Effector memory CD4-positive, alpha-beta T cell (primary cell): ENCODE measurements at places on chromosomes 2 and 18.
A peak's percentile ranks its signal among the peaks of the same experiment; 100 is the strongest.

GRCh38 chr18:49863769-49864621, 50.7 kb upstream of the ACAA2 start:
- no peak for DNase-seq

- no peak for DNase-seq
These were observed 75.9 kb upstream of the TCF4 start for GRCh38 chr18:55663891-55664290.

- no peak for DNase-seq
These were observed 42.9 kb upstream of the MYO1B start for GRCh38 chr2:191202209-191202721.

DNA sequence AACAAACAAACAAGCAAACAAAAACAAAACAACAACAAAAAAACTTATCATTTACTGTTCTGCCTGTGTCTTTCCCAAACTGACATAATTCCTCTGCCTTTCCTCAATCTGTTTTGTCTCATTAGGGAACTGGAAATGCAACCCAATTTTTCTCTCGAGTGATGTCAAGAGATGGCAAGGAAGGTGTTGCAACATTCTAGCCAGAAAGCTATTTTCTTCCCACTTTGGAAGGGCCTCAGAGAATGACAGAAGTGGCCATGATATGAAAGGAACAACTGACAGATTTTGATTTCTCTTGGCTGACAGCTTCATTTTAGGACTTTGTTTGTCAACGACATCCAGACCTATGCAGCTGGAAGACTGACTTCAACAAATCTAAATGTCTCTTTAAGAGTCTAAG, 24.7 kb downstream of the RND3 start:
- DNase-seq, result no peak

DNA sequence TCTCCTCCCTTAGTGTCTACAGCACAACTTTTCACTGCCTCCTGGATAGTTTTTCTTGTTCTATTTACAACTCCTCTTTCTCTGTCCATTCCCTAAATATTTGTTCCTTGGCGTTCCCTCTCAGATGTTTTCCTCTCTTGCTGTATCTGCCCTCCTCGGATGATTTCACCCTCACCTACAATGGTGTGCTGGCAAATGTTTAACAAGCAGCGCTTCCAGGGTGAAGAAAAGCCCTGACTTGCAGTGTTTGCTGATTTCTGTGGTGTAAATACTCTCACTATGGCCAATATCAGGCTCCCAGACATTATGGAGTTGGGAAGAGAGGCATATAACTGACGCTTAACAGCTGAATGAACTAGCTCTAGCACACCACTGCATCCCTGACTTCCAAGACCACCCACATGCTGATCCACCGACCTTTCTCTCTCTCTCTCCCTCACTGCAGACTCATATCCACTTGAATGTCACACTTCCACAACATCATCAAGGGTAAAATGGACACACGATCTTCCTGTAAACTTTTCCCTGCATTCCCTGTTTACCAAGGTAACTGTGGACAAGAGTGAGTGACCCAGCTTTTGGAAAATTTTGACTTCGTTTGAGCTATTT, 31.5 kb upstream of the SPTBN1 start:
- no peak for DNase-seq

GRCh38 chr2:213232649-213233437, 51.4 kb upstream of the SPAG16 start:
- peak; percentile 6 for DNase-seq

GRCh38 chr2:219410390-219410789, 7.8 kb upstream of the DES start:
- no peak for DNase-seq

DNA sequence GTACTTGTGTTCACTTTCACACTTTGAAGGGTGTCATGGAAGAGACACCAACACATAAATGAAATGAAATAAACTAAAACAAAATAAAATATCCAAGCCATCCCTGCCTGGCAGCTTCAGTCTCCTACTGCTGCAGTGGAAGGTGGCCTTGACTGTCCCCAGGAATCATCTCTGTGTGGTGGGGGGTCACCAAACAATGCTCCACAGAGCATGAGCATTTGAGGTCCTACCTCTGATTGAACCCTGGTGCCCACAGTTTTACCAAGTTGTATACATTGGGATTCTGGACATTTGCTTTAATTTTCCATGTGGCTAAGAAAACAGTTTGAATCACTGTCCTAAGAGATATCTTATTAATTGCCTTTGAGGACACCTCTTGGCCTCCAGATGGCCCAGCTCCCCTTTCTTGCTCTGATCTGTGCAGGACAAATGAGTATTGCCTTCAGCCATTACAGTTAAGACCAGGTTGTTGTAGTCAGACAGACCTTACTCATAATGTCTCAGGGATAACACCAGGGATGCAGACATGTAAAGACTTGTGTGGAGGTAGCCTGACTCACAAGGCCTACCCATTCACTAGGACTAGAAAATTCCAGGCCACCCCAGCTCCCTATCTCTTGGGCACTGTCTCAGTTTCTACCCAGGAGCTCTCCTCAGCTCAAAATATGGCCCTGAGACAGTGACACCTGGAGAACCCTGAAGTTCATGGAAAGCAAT, 195.0 kb downstream of the MYCN start:
- DNase-seq, result no peak

- DNase-seq, result no peak
These were observed 158.4 kb upstream of the CDH7 start for GRCh38 chr18:65592435-65592834.

DNA sequence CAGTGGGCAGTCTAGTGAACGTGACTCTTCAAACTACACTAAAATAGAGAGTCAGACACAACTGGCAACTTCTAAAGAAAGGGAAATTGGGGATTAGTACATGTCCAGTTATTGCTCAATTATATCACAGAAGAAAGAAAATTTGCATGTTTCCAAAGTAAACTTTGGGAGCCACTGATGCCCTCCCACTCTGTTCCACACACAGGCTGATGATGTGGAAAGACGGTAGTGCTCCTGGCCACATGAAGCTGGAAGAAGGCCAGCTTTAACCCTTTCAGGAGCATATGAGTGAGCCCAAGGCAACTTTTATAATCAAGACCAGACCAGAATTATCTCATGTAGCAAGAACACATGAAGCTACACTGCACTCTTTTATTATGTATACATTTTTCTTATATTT, 141.0 kb downstream of the NR4A2 start:
- no peak for DNase-seq

DNA sequence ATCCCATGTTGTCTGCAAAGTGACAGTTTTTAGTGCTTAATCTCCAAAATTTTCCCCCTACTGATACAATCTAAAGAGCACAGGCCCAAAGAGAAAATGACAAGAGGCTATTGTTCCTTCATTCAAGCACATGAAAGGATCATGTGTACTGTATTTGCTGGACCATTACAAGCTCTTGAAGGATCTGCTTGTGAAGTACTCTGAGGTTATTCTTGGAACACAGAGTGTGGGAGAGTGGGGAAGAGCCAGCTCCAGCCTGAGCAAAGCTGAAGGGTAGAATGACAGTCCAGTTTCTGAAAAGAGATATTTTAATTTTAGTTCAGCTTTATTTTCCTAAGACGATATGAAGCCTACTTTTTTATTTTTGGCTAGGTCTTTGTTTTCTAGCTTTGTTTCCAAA, 112.2 kb downstream of the GALNT3 start:
- no peak for DNase-seq

DNA sequence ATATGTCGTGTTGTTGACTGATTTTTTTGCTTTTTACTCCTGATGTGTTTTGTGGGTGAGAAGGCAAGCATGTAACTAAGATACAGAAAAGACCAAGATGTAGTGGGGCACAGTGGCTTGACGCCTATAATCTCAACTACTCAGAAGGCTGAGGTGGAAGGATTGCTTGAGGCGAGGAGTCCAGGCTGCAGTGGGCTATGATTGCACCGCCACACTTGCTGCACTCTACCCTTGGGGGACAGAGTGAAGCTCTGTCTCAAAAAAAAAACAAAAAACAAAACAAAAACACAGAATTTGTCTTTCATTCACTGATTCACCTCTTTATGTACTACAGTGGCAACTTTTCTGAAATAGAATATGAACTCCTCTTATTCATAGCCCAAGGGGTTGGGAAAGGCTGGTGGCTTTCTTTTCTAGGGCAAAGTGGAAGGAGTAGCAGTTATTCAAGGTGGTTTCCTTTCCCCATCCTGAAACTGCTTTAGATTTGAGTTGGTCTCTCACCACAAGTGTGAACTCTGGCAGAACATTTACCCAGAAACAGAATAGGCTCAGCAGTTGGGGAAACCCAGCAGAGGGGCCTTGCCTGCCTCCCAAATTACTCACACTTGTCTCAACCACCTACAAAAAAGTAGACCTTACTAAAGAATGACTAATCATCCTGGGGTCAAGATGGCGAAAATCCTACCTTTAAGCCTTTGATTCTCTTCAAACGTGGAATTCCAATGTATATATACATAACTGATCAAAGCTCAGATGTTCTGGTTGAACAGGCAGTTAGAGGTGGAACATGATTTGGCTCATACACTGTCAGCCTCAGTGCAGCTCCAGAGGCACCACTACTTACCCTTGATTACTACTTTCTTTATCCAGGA, 6.5 kb downstream of the TANK start:
- peak; percentile 41 for DNase-seq

GRCh38 chr18:35861367-35862118, 110.9 kb upstream of the RMP24 start:
- DNase-seq, result no peak

DNA sequence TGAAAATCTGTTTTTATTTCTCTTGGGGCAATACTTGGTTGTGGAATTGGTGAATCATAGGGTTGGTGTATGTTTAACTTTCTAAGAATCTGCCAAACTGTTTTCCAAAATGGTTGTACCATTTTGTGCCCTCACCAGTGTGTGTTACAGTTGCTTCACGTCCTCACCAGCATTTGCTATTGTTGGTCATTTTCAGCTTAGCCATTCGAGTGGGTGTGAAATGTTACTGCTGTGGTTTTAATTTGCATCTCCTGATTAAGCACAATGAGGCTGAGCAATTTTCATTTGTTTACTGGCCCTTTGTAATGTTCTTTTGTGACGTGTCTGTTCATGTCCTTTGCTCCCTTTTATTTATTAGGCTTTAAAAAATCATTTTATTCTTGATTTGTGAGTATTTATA, 49.7 kb downstream of the FOSL2 start:
- DNase-seq, result no peak

- DNase-seq, result no peak
These were observed 40.9 kb downstream of the TCF4 start for GRCh38 chr18:55546851-55547704.

DNA sequence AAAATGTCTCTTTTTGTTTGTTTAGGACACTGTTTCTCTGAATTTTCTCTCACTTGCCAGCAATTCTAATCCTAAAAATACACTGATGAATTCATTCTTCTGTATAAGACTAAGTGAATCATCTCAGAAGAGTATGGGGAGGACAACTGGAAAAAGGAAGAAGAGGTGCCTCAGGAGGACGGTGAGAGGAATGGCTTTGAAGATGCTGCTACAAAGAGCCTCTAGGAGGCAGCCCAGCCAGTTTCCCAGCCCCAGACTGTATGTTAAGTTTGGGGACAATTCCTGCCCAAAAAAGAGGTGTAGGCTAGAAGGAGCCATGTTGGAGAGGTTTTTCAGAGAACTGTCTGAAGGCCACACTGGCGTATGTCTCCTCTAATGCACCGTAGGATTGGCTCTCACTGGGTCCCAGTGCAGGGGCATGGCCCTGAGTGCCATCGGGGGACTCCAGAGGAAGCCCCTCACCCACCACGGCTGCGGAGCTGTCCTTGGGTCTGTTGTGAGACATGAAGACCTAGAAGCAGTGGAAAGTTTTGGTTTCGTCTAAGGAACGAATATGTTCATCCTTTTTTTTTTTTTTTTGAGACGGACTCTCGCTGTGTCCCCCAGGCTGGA, 3.1 kb upstream of the SDC1 start:
- no peak for DNase-seq

DNA sequence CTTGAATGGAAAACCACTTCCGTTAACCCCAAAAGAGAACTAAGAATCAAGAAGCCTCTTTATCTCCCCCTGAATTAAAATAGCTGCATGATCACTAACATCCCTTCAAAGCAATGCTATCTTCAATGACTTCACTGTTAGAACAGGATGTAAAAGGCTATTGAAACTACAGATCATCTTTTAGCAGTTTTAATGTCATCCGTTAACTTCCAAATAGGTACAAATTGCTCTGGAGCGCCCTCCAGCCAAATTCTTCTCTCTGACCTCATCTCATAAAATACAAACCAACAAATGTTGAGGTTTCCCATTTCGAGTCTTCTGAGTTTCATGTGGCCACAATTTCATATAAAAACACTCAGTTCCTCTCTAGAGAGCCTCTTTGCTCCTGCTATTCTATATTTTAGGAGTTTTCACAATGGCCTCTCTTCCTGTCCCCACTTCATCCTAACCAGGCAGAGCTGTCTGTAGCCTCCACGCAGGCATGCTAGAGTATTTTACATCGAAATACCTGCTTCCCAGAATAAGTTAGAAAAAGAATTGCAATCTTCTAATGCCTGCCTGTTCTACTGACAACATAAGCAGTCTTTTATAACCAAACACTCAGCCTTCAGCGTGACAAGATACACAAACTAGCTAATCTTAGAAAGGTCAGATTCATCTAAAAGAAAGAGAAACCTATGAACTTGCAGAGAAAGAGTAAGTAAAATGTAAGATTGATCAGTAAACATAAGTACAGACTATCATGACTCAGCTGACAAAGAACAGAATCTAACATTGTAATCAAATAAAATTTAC, 37.9 kb downstream of the B4GALT6 start:
- DNase-seq, result no peak

DNA sequence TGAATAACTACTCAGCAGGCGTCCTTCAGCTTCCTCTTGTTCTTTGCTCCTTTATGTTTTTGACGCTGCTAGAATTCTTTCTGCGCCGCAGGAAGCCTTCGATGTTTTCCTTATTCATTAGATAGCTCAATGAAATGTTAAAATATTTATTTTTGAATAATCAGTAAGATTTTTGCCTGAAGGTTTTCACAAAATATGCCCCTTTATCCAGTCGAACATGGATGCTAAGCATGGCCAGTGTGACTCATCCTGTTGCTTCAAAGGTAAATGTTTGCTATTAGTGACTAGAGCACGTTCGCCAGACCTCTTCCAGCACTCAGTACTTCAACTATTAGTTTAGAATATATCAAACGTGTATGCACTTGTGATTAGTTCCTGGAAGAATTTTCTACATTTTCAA, 7.6 kb upstream of the MEIS1 start:
- no peak for DNase-seq

- no peak for DNase-seq
These were observed 1506.6 kb downstream of the LRP1B start for GRCh38 chr2:140624200-140624599.

- no peak for DNase-seq
These were observed 350.4 kb upstream of the ZC3H15 start for GRCh38 chr2:186135686-186136085.
